ENCODE measurements at places on chromosomes 12 and 14. TPM values are rescaled to one million over a fixed set of nuclear protein-coding genes. Genes with fewer than 3 reads are reported as not detected.

DNA sequence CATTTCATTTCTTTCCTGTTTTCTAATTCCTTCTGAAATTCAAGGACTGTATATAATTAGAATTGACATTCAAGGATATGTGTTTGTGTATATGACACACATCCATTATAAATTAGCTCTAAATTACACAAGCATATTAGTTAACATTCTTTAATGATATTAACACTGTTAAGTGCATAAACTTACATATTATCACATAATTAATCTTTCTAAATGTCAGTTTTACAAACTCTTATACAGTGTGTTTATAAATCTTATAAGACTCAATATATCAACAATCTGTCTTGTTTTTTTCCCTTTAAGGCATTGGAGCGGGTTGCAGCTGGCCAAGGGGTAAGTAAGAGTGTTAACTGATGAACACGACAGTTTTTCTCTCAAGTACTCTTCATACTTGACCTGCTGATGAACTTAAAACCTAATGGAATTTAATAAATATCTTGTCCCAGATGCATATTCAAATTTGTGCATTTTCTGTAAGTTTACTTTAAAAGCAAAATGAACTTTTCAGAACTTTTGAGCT is 76.1 kb downstream of the METTL25 start:
- DNase-seq, result no peak

- no peak for DNase-seq
Measured at GRCh38 chr14:34365309-34365915, 96.6 kb downstream of the SPTSSA start.

- no peak for DNase-seq
Measured at GRCh38 chr12:108231109-108231905, 102.2 kb downstream of the WSCD2 start.

- no peak for DNase-seq
Measured at GRCh38 chr12:31585271-31585670, 5.7 kb downstream of the DENND5B start.

DNA sequence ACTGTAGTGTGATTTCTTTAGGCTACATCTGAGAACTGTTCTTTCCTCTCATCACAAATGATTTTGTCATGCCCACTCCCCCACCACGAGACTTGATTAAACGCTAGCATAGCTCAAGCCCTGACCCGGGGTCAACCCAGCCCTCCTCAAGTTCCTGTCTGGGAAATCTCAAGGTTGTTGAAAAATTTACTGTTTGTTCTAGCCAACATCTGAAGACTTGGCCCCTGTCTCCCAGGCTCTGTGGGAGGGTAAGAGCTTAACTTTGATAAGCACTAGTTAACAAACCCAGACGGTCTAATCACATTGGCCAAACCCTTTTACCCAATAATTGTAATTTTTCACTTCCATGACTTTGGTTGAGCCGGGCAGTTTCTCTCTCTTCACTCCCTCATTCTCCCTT is 86.2 kb upstream of the AMIGO2 start:
- DNase-seq, result no peak

DNA sequence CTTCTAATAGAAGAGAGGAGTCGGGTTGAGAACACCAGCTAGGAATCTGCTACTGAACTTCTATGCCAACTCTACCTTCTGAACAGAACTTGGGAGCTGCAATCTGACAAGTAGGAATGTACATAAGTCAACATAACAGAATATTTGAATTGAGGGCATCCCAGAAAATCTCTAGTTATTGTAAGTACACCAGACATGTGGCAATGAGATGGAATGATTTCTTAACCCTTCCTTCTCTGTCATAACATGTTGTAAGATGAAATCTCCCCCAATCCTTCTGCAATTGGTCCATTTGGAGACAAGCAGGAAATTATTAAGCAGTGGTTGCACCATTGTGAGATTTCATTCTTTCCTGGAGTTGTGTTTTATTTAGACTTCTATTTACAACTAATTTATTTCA is 68.7 kb upstream of the TMPO start:
- DNase-seq, result no peak

DNA sequence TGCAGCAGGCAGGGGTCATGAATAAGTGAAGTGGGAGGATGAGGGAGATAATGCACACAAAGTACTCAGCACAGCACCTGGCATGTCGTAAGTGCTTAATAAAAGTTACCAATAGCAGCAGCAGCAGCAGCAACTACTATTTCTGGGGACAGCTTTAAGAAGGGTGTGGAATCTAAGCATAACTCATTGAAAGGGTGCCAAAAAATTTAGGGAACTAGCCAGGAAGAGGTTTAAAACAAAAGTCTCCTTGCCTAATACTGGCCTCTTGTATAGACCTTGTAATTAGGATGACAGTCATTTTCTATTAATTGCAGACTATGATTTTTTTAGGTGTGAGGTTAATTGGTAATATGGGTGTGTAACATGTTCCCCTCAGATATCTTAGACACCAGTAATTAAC is 179.9 kb downstream of the PTPN11 start:
- DNase-seq, result no peak

GRCh38 chr14:91835920-91836843 is 31.2 kb downstream of the TC2N start:
- peak; percentile 49 for DNase-seq

Gene AQP6
- total RNA-seq, result not detected

Gene FAIM2
- total RNA-seq, result 5.0 TPM

Gene PYGL
- 177 TPM for total RNA-seq
